Aorta (tissue), 5 donors: ENCODE measurements at places on chromosomes 16 and 17.

GRCh38 chr16:53022374-53022773 is 30.3 kb downstream of the CHD9NB start:
- DNase-seq: no peak
- H3K4me1 ChIP-seq: no peaks in the 10 kb centered on the region
- no peaks in the 10 kb centered on the region for H3K27me3 ChIP-seq
- H3K36me3 ChIP-seq: no peaks in the 10 kb centered on the region
- no peak overlapping the region for H3K27ac ChIP-seq

DNA sequence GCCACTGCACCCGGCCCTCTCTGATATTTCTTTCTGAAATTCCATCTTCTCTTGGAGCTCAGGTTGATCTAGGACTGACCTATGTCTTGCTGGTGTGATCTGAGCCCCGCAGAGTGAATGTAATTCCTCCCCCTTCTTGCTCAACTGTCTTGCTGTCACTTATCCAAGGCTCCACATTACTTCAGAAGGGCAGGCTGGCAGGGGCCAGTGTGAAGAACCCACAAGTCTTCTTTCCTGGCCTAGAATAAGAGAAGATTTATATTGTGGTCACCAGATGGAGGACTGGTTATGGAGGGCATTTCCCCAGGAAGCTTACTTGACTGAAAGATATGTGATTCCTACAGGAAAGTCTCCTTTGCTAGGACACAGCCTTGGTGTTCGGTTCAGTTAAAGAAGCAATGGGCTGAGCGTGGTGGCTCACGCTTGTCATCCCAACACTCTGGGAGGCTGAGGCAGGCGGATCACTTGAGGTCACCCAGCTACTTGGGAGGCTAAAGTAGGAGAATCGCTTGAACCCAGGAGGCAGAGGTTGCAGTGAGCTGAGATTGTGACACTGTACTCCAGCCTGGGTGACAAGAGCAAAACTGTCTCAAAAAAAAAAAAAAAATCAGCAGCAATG is 13.4 kb downstream of the ITGAL start:
- H3K36me3 ChIP-seq: no peaks in the 10 kb centered on the region
- H3K4me1 ChIP-seq: no peaks in the 10 kb centered on the region
- no peaks in the 10 kb centered on the region for H3K27me3 ChIP-seq
- H3K27ac ChIP-seq: no peak overlapping the region

- no peaks in the 10 kb centered on the region for H3K36me3 ChIP-seq
- H3K27ac ChIP-seq: no peak overlapping the region
- H3K4me3 ChIP-seq: no peak overlapping the region
- no peaks in the 10 kb centered on the region for H3K27me3 ChIP-seq
- no peaks in the 10 kb centered on the region for H3K4me1 ChIP-seq
- DNase-seq: no peak
Measured at GRCh38 chr16:49158029-49158642, 123.5 kb downstream of the CBLN1 start.

GRCh38 chr17:42563543-42563942 is 1.6 kb downstream of the COASY start:
- no peaks in the 10 kb centered on the region for H3K27me3 ChIP-seq
- peak; percentile 10 for DNase-seq
- no peaks in the 10 kb centered on the region for H3K36me3 ChIP-seq
- H3K27ac ChIP-seq: no peak overlapping the region
- no peak overlapping the region for H3K4me3 ChIP-seq
- H3K4me1 ChIP-seq: no peaks in the 10 kb centered on the region

DNA sequence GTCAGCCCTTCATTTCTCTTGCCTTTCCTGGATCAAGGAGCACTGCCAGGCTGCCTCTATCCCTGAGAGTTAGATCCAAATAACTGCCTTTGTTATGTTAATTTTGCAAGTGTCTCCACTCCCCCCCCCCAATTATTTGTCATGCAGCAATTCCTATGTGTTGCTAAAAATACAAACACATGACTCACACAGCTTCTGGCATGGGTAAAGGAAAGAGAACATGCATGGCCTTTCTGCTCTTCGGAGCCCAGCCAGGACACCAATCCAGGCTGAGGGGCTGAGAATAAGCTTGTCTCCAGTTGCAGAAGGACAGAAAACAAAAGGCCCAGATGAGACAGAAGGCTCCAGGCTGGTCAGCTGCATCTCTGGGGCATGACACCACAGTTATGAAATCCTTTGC is 148.0 kb upstream of the TNRC6C start:
- peak; percentile 71 for DNase-seq
- peaks cover 7% of the 10 kb centered on the region for H3K4me1 ChIP-seq
- no peak overlapping the region for H3K4me3 ChIP-seq
- H3K27me3 ChIP-seq: no peaks in the 10 kb centered on the region

DNA sequence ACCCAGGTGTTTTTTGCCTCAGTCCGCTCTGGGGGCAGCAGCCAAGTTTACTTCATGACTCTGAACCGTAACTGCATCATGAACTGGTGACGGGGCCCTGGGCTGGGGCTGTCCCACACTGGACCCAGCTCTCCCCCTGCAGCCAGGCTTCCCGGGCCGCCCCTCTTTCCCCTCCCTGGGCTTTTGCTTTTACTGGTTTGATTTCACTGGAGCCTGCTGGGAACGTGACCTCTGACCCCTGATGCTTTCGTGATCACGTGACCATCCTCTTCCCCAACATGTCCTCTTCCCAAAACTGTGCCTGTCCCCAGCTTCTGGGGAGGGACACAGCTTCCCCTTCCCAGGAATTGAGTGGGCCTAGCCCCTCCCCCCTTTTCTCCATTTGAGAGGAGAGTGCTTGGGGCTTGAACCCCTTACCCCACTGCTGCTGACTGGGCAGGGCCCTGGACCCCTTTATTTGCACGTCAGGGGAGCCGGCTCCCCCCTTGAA is 2.1 kb upstream of the C17orf107 start:
- H3K27me3 ChIP-seq: no peaks in the 10 kb centered on the region
- DNase-seq: no peak
- H3K27ac ChIP-seq: no peak overlapping the region

GRCh38 chr16:9800186-9800738 is 382.0 kb downstream of the GRIN2A start:
- no peaks in the 10 kb centered on the region for H3K4me1 ChIP-seq
- DNase-seq: no peak
- H3K27ac ChIP-seq: no peak overlapping the region
- no peak overlapping the region for H3K4me3 ChIP-seq
- no peaks in the 10 kb centered on the region for H3K36me3 ChIP-seq

- no peak for DNase-seq
- no peaks in the 10 kb centered on the region for H3K27me3 ChIP-seq
- no peak overlapping the region for H3K27ac ChIP-seq
Measured at GRCh38 chr17:37888881-37889280, 35.3 kb upstream of the TBC1D3K start.

DNA sequence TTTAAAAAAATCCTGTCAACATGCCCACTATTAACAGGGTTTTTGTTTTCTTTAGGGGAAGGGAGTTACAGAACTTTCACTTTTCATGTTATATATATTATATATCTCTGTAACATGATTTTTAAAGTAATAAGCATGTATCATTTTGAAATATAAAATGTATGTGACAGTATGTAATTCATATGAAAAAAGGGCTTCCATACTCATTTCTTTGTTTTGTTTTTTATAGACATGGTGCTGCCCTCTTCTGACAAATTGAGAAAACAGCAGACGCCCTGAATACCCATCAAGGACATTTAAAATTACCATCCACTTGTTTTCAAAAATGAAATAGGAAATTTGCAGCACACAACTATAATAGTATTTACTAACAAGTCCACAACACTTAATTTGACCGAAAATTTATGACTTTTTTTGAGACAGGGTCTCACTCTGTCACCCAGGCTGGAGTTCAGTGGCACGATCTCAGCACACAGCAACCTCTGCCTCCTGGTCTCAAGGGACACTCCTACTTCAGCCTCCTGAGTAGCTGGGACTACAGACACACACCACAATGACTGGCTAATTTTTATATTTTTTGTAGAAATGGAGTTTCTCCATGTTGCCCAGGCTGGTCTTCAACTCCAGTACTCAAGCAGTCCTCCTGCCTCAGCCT is 30.4 kb downstream of the CFDP1 start:
- H3K27me3 ChIP-seq: no peaks in the 10 kb centered on the region
- no peaks in the 10 kb centered on the region for H3K36me3 ChIP-seq
- H3K27ac ChIP-seq: no peak overlapping the region
- H3K4me3 ChIP-seq: no peak overlapping the region
- no peak for DNase-seq

- DNase-seq: no peak
- no peaks in the 10 kb centered on the region for H3K36me3 ChIP-seq
- H3K4me3 ChIP-seq: no peak overlapping the region
- H3K27ac ChIP-seq: no peak overlapping the region
- no peaks in the 10 kb centered on the region for H3K27me3 ChIP-seq
Measured at GRCh38 chr17:65514082-65514481, 47.4 kb downstream of the AXIN2 start.

GRCh38 chr16:86680661-86681030 is 102.3 kb downstream of the FOXL1 start:
- H3K27ac ChIP-seq: peak overlapping the region; percentile 74
- no peaks in the 10 kb centered on the region for H3K4me1 ChIP-seq
- H3K27me3 ChIP-seq: no peaks in the 10 kb centered on the region

DNA sequence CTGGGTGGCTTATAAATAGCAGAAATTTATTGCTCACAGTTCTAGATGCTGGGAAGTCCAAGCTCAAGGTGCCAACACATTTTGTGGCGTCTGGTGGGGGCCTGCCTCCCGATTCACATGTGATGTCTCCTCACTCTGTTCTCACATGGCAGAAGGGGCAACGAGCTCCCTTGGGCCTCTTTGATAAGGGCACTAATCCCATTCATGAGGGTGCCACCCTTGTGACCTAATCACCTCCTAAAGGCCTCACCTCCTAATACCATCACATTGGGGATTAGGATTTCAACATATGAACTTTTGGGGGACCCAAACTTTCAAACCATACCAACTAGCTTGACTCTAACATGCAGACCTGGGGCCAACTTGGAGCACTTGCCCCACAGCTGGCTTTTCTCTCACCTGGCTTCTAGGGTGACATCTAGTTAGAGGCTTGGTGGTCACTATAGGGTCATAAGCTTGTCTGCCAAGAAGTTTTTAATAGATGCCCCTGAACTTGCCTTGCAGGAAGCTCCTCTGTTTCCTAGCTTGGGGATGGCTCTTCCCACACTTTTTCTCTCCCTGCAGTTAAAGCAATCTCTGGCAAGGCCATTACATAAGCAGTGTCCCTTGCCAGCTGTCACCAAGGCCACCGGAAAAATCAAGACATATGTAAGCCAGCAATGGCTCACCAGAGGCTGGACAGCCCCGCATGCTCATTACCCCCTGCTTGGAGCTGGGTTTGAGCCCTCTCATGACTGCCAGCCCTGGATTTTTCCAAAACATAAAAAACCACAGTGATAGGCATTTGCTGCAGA is 8.4 kb upstream of the MED9 start:
- H3K27ac ChIP-seq: no peak overlapping the region
- no peak for DNase-seq
- no peaks in the 10 kb centered on the region for H3K4me1 ChIP-seq

DNA sequence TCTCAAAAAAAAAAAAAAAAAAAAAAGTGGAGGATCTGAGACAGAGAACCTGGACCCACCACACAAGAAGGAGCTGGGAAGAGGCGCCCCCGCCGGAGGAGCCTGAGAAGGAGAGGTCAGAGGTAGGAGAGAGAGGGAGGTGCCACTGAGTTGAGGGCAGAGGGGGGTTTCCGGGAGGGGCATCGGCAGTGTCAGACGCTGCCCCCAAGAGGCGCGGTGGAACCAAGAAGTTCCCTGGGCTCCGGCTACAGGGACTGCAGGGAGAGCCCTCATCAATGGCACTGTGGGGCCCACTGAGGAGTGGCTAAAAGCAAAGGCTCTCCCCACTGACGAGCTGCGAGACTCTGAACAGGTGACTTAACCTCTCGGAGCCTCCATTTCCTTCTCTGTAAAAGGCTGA is 4.2 kb downstream of the CCDC42 start:
- no peaks in the 10 kb centered on the region for H3K4me1 ChIP-seq
- H3K36me3 ChIP-seq: no peaks in the 10 kb centered on the region
- H3K27me3 ChIP-seq: no peaks in the 10 kb centered on the region
- H3K4me3 ChIP-seq: no peak overlapping the region

DNA sequence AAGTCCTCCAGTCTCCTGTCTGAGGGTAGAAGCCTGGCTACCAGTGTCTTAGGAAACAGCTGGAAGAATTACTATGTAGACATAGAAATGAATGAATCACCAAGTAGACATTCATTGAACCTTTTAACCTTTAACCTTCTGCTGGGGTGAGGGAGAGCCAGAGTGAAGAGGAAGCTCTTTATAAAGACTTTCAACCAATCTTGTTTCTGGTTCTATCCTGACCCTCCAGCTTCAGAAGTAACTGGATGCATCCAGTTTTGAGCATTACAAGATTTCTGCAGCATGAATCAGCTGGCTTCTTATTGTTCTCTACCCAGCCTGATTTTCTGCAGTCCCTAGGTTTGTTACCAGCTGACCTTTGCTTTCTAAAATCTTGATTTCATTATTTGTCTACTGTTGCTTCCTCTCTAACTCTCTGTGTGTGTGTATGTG is 8.5 kb downstream of the TEKT1 start:
- no peaks in the 10 kb centered on the region for H3K36me3 ChIP-seq
- no peaks in the 10 kb centered on the region for H3K4me1 ChIP-seq

DNA sequence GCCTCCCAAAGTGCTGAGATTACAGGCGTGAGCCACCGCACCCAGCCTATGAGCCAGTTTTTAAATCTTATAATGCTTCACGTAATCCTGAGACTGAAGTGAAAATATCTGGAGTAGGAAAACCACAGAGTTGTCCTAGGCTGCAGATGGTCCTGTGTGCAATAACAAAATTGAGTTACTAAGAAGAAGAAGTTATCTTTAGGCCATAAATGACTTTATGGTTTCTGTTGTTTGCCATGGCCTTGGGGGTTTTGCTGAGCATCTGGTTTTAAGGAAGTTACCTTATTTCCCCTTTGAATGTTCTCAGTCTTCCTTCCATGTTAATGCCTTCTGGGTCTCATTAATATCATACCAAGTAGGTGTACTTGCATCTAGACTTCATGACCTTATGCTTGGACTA is 16.5 kb downstream of the NMT1 start:
- no peaks in the 10 kb centered on the region for H3K4me1 ChIP-seq
- no peak overlapping the region for H3K4me3 ChIP-seq
- H3K27me3 ChIP-seq: no peaks in the 10 kb centered on the region
- no peak overlapping the region for H3K27ac ChIP-seq

GRCh38 chr16:48556913-48557351 is 53.0 kb downstream of the N4BP1 start:
- no peaks in the 10 kb centered on the region for H3K36me3 ChIP-seq
- no peak overlapping the region for H3K27ac ChIP-seq
- no peak overlapping the region for H3K4me3 ChIP-seq

GRCh38 chr16:30187971-30188561 is 4.7 kb downstream of the CORO1A start:
- no peaks in the 10 kb centered on the region for H3K4me1 ChIP-seq
- DNase-seq: peak; percentile 49
- no peak overlapping the region for H3K4me3 ChIP-seq
- H3K36me3 ChIP-seq: no peaks in the 10 kb centered on the region

DNA sequence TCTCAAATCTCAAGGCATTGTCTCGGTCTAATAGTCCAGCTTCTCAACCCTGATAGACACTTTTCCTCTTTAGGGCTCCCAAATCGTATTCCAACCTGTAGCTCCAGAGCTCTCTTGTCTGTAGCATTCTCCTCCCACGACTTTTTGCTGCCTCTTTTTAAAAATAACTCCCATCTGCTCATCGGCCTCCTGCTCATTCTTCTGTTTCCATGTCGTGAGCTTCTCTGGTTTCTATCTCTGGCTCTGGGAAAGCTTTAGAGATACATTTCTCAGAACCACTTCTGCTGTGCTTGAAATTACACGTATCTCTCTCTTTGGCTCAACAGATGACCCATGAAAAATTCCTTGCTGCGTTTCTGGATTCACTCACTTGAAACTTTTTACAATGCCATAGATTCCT is 609.6 kb upstream of the C16orf82 start:
- no peak overlapping the region for H3K27ac ChIP-seq
- H3K4me3 ChIP-seq: no peak overlapping the region
- no peaks in the 10 kb centered on the region for H3K4me1 ChIP-seq
- no peaks in the 10 kb centered on the region for H3K27me3 ChIP-seq
- no peak for DNase-seq
